ENCODE measurements at places on chromosomes 7 and 10.

- no peak for DNase-seq
Observed at GRCh38 chr7:158133515-158134271, 453.9 kb downstream of the PTPRN2 start.

DNA sequence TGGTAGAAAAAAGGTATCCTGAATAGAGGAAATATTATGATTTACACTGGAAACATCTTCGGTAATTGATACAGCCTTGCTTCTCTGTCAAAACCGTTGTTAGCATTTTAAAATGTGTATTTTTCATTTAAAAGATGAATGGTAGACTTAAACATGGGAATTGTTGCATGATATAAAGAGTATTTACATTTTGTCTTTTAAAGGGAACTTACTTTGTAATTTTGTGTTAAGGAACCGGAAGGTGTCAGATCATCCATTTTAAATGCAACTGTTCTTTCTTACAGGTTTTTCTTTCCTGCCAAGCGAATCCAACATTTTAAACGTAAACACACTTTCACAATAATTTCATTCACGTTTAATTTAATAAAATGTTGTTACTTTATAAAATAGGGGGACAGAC is 1.8 kb upstream of the IGF2BP3 start:
- no peak for DNase-seq

DNA sequence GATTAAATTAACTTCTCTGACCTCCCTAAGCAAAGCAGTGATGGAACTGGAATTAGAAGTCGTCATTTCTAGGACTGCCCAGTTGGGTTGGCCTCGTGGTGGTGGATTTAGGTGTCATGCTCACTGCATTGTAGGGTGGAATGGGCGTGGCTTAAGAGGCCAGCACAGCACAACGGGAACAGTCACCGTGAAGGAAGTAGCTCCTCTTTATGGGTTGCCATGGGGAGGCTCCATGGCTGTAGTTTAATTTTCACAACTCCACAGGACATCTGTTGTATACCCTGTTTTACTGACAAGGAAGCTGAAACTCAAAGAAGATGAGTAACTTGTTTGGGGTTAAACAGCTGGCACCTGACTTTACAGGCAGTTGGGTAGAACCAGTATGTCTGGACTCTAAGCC is 208.3 kb downstream of the CELF2 start:
- DNase-seq: peak; percentile 79

DNA sequence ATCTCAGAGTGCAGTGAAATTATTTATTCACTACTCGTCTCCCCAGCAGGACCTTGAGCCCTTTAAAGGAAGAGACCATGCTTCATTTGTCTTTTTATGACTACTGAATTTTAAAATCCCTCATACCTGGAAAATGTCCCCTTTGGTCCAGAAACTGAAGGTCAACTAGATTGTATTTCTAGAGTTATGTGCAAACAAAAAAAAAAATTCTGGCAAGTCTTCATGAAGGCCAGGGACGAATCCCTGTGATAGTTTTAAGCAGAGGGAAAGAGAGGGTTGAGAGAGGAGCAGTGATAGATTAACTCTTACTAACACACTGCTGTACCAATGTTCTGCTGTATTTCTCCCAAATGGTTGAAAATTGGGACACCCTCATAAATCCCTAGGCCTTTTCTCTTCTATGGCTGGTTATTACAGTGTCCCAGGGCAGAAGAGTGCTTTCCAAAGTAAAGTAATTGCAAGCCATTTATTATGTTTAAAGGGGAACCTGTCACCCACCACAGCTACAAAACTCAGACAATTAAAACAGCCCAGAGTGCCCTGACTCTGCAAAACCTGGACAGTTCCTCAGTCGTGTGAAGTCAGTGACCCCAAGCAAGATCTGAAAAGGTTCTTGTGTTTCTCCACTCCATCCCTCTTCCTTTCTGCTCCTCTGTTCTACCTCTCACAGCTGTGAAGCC is 182.8 kb upstream of the AOAH start:
- DNase-seq: no peak

- no peak for DNase-seq
Observed at GRCh38 chr7:94195201-94195600, 191.0 kb upstream of the BET1 start.

DNA sequence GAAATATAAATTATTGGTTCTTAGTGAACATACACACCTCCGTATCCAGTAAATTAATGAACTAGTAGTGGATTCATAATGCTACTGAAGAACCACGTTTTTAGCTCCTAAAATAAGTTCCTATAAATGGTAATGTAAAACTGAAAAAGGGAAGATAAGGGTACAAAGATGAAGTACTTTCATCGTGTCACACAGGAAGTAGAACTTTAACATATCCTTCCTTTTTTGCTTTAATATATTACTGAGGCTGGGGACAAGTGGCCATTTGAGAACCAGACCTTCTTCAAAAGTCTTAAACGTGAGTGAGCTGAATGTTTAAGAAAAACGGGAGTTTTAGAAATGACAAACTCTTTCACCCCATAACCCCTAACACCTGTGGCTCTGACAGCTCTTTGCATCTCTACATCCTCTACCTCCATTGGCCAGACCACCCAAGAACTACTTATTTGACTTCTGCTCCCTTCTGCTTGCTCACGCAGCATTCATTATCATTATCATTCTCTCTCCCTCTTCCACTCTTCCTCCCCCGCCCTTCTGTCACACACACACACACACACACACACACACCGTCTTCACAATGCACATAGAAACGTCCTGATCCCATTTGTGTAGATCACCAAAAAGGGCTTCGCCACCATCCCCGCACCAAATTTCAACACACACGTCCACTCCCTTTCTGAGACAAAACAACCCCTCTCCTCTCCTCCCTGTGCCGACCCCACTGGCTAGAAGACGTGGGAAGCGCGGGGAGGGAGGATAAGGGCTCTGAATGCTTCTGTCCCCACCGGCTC is 677 bp downstream of the SKAP2 start:
- DNase-seq: peak; percentile 65

DNA sequence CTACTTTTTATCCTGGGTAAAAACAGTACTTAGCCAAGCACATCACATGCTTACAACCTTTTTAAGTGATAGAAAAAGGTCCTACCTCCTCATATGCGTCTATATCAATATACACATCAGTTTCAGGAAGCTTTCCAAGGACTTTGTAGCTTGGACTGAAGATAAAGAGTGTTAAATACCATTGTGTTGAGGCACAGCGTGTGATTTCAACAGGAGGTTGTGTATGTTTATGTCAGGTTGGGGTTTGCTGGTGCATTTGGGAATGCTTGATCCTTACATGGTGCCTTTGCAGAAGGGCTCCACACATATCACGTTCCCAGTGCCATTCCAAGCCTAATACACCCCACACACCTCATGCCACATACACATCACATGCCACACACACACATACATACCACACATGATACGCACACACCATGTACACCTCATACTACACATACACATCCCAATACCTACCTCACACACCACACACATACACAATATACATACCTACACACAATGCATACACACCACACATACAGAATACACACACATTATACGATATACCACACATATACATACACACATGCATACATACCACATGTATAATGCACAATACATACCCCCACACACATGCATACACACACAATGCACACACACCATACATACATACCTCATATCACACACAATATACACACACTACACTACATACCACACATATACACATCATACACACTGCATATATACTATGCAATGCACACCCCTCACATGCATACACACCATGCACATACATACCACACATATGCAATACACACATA is 33.1 kb downstream of the PSMC2 start:
- DNase-seq: no peak

GRCh38 chr7:119720541-119720940 is 552.4 kb upstream of the KCND2 start:
- no peak for DNase-seq

GRCh38 chr10:96025566-96025965 is 17.8 kb upstream of the CCNJ start:
- peak; percentile 21 for DNase-seq
